AML-193 (cell line): ENCODE measurements at places on chromosomes 7 and 10.

DNA sequence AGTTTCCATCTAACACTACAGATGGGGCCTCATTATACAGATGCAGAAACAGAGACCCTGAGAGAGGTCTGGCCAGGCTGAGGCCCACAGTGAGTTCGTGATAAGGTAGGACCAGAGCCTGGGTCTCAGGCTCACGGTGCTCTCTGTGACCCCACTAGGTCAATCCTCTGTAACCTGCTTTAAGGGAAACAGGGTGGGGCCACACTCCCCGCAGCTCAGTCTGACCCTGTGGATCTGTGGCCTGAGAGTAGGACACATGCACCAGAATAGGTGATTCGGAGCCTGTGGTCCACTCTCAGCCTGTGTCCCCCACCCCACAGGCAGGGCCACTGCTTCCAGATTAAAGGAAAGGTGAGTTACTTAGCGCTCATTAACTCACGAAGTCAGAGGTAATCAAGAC is 137.8 kb upstream of the FAM20C start:
- DNase-seq, result no peak

DNA sequence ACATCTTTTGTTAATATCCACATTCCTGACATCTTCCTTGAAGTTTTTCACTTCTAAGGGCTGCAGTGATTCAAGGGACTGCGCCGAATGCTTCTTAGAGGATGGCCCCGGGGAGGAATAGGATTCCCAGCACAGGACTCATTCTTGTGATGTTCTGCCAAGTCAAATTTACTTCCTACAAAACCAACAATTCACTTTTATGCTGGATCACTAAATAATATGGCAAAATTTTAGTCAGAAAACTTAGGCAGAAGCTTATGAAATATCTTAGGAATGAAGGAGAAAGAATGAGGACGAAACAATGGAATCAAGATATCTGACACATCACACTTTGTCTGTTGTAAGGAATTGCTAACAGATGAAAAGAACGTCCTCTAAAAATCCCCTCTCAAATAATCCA is 151.5 kb downstream of the JAZF1 start:
- DNase-seq, result no peak

- DNase-seq, result peak; percentile 71
Observed at GRCh38 chr10:32377458-32378259, 30.7 kb upstream of the EPC1 start.

- no peak for DNase-seq
Observed at GRCh38 chr7:140990193-140990962, 24.4 kb downstream of the MRPS33 start.

DNA sequence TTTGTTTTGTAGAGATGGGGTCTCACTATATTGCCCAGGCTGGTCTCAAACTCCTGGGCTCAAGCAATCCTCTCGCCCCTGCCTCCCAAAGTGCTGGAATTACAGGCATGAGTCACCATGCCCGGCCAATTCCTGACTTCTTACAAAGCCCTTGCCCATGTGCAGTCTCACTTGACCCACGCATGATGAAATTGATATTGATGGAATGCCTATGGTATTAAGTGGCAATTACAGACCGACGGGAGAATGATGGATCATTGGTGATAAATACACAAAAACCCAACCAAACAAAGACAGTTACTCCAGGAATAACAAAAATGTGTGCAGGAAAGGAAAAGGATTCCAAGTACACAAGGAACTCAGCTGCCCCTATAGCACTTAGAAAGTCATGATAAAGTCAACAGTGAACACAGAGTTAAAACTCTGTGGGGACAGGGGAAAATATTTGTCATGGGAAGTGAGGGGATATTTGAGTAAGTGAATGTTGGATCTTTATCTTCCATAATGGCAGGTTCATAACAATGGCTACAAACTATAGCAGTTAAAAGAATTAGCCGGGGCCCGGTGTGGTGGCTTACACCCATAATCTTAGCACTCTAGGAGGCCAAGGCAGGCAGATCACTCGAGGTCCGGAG is 21.6 kb downstream of the HIP1 start:
- no peak for DNase-seq

DNA sequence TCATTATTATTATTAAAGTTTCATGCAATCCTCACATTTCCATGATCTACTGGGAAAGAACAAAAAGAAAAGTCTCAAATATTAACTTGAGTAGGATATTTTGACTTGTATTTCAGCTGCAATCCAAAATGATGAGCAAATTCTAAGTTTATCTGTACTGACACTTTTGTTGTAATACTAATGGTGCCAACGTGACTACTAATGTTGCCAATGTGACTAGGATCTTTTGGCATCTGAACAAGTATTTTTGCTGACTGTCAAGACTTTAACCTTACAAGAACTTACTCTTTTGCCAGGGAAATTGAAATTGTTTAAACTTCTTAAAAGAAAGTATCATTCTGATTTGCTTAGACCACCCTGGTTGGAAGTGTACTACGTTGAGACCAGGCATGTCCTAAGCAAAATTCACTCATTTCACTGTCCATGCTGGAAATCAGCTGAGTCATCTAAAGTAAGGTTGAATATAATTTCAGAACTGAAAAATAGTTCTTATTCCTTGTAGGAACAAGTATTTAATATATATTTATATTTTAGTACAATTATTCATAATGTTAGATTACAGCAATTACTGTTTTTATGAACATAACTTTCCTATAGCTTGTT is 78.5 kb upstream of the LYZL1 start:
- DNase-seq, result no peak

- peak; percentile 20 for DNase-seq
Observed at GRCh38 chr7:119935418-119936025, 337.5 kb upstream of the KCND2 start.

- DNase-seq, result no peak
Observed at GRCh38 chr10:43958964-43959363, 310.3 kb upstream of the ZNF32 start.

GRCh38 chr10:128775743-128776142 is 649.5 kb upstream of the MKI67 start:
- DNase-seq, result no peak

DNA sequence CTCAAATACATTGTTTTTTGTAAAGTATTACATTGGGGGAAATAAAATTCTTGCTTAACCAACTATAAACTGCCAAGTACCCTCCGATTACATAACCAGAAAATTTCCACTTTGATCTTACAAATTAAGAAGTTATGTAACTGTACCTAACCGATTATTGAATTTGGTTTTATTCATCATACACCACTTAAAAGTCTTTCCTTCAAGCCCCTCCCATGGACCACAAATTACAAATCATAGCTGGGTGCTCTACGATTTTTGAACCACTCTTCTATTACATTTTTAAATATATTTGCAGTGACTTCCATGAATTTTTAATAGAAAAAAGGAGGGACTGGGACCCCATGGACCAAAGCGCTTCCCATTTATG is 630 bp downstream of the ZNF680 start:
- no peak for DNase-seq

GRCh38 chr7:46393142-46393541 is 472.1 kb upstream of the IGFBP3 start:
- DNase-seq, result no peak

- DNase-seq, result no peak
Observed at GRCh38 chr7:44043902-44044301, 600 bp upstream of the DBNL start.

DNA sequence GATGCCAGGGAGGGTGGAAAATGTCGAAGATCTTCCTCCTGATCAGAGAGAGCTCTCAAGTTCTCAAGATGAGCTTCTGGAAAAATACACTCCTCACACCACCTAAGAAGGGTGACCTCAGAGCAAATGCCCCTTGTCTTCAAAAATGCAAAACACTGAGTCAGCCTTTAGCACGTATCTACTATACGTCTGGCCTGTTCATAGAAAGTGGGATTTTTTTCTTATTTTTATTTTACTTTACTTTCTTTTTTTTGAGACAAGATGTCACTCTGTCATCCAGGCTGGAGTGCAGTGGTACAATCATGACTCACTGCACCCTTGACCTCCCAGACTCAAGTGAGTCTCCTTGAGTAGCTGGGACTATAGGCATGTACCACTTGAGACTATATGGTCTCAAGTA is 57.1 kb downstream of the AFAP1L2 start:
- DNase-seq, result no peak

DNA sequence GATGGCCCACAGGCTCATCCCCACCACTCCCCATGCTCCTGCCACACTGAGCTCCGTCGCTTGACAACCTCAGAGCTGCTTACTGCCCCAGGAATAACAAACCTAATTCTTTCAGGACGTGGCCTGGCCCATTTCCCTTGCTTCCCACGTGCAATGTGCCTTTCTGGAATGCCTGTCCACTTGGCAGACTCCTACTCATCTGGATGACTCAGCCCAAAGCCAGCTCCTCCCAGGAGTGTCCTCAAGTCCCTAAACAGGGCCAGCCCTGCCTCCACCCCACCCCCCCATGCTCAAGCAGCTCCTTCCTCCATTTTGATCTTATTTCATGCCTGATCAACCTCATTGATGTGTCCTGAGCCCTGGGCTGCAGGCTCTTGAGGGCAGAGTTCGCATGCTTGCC is 164.9 kb upstream of the RNF32 start:
- DNase-seq, result no peak

- no peak for DNase-seq
Observed at GRCh38 chr10:100792574-100792973, 47.2 kb downstream of the PAX2 start.

DNA sequence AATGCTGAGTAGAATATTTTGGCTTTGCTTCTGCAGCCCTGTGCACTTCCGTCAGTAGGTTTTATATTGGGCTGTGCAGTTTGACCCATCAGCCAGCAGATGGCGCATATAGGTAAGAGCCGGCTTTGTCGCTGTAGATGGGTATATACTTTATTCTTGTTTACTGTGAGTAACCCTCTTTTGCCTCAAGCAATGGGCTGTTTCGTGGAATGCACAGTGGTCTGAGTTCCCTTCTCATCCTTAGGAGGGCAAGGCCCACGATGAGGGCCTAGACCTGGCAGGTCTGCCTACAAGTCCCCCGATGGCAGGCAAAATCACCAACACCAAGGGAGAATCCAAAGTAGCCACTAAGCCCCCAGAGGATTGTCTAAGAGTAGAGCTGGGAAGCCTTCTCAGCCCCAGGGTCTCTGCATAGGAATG is 1002.9 kb upstream of the KCND2 start:
- DNase-seq, result peak; percentile 6

DNA sequence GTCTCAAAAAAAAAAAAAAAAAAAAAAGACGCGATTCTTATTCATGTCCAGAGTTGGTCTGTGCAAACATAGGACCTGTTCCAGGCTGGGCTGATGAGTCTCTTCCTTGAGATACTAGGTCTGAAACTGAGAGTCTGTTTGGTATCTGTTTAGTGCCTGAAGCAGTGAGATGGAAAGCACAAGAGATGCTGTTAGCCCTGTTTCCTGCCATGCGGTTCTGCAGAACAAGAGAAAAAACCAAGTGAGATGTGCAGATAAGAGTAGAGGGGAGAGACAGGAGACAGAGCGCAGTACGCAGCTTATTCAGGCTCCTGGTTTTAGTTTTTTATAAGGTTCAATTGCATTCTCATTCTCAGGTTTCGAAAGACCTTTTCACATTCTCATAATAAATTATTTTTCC is 85.8 kb upstream of the PRKCQ start:
- DNase-seq, result no peak

DNA sequence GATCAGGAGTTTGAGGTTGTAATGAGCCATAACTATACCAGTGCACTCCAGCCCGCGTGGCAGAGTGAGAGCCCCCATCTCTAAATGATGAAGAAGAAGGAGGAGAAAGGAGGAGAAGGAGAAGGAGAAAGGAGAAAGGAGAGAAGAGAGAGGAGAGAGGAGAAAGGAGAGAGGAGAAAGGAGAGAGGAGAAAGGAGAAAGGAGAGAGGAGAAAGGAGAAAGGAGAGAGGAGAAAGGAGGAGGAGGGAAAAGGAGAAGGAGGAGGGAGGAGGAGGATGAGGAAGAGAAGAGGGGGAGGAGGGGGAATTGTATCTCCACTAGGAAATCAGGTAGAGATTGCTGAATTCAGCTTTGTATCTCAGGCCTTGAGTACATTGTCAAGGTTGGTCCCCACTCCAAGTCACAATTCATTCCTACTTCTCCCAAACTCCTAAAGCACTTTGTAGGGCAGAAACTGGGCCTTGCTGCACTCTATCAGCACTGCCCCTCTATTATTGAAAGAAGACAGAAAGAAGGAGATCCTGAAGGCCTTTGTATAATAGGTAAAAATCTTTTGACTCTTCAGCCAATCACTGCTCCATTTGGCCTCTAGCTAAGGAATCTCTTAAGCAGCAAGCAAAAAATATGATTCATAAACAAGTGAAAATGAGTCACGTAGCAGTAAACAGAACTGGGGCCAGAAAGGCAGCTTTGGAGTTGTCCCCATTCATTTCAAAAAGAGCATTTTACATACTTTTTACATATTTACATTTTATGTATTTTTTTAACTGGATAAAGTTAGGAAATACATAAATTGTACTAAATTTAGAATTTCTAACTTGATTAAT is 178.0 kb downstream of the IMMP2L start:
- no peak for DNase-seq

GRCh38 chr7:22153432-22154142 is 203.4 kb downstream of the RAPGEF5 start:
- no peak for DNase-seq

DNA sequence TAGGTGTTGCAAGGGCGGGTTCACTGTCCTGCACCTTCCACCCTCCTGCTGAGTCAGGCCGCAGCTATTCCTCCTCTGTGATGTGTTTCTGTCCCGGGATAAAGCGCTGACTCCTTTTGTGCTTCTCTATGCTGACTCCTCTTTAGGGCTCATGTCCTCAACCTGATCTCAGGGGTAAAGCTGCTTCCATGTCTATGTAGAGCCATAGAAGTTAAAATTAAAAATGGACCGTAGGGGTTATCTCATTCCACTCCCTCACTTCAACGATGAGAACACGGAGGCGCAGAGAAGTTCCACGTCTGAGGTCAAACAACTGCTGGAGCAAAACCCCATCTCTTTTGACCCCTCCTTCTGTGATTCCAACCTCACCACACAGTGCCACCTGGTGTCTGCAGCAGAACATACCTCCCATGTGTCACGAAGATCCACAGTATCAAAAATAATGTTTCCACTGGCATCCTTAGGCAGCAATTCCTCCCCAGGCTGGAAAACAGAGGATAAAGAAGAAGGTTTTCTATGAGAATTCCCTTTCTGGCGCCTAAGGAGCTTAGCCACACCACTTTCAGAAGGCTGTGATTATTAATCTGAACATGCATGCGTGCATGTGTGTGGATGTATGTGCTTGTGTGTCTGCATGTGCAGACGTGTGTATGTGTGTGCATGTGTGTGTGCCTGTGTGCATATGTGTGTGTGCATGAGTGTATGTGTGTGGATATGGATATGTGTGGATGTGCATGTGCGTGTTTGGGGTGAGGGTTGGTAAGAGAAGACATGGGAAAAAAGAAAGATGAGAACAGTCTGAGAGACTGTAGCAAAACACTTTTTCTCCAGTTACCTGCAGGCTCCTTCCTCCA is 81.2 kb upstream of the UCN3 start:
- peak; percentile 78 for DNase-seq
